ENCODE measurements at places on chromosomes 4 and X. TPM values are rescaled to one million over a fixed set of nuclear protein-coding genes. Genes with fewer than 3 reads are reported as not detected.

PRRG3 gene
- not detected for total RNA-seq

IL1RAPL1 gene
- not detected for total RNA-seq

DNA sequence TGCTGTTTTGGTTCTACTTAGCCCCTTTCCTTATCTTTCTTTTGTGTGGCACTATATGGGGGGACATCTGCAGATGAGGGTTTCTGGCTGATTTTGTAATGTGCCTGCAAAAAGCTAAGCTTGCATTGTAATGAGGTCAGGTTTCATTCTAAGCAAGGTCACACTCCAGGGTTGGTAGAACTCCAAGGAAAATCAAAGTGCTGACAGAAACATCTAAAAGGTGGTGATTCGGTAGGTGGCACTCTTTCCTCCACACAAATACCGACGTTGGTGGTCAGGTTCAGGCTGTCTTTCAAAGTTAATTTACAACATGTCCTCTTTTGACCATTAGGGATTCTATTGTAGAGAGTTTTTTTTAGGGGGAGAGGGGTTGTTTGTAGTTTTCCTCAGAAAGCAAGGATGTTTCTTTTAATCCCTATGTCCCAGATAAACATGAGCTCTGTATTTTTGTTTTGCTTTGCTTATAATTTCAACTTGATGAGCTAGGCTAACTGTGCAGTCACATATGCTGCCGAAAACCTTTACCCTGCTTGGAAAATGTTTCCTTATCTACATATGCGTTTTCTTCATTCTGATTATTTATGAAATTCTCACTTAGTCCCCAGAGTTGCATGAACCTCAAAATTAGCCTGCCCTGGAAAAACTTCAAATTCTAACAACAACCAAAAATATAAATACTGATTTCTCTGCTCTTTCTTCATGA lies 434.2 kb downstream of the PPARGC1A start:
- DNase-seq: no peak

LARP1B gene
- 25.0 TPM for total RNA-seq

NDST4 gene
- total RNA-seq: not detected

DNA sequence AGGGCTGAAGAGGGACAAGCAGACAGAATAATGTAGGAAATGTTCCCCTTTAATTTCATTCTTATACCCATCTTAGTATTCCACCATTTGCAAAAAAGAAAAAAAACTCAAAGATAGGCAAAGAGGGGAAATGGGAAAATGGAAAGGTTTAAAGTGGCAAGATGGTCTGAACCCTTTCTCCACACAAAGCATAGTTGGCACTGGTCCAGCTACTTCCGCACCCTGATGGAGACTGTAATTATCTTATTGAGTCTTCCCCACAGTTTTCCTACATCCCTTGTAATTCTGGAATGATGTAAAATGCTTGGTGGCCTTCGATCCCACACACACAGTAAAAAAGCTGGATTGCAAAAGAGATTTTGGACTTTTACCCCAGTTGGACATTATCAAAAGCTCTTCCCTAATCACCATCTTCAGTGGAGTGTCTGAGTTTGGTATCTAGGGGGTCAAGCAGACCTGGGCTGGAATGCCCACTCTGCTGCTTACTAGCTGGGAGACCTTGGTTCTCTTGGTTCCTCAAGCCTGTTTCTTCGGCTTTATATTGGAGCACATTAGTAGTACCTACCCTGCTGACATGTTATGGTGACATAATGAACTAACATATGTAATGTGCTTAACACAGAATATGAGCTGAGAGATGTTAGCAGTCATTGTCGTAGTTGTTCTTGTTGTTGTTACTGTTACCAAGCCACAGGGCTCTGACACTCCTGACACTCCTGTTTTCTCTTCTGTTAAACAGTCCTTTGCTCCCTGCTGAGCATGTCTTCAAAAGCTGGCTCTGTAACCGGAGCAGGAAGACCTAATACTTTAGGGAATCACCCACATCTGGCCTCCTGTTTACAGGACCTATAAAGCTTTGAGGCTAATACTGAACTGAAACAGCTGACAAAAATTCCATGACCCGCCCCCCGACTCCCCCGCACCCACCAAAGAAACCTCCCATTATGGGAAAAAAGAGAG lies 4.7 kb downstream of the SRPX2 start:
- DNase-seq: no peak

DNA sequence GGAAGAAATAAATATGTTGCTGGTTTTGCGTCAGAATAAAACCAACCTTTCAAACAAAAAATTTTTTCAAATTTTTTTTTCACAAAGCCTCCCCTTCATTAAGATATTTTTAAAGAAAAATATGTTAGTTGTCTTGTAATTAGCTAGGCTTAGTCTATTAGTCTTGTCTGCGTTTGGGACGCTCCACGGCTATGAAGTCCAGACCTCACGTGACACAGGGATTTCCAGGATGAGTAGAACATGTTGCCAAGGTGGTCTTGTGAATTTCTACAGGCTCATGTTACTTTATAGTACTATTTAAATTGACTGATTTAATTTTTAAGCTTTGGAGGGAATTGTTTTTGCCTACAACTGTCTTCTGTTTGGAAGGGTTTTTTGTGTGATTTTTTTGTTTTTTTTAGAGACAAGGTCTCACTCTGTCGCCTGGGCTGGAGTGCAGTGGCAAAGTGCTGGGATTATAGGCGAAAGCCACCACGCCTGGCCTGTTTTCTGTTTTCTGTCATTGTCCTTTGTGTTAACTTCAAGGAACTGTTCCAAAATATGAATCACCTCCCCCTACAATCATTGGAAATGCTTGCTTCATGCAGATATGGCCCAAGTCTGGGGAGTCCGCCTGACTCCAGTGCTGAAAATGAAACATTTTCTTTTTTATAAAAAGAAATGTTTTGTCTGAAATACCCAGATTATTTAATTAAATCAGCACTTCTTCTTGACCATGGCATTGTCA lies 26.2 kb downstream of the TMEM144 start:
- DNase-seq: no peak

DNA sequence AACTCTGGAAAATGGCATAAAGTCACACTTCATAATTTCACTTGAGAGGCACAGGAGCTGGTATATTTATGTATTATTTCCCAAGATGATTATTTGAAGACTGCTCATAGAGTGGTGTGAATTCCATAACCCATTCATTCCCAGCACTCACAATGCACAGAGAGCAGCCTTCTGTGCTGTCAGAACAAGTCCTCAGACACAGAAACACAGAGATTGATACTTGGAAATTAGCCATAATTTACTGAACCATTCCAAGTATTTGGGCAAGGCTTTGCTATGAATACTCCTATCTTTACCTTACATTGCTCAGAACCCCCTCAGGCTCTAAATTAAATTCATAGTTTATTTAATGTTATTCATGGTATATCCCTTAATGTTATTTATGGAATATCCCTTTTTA lies 53.6 kb downstream of the PABPC4L start:
- DNase-seq: no peak

ASB9 gene
- not detected for total RNA-seq

DNA sequence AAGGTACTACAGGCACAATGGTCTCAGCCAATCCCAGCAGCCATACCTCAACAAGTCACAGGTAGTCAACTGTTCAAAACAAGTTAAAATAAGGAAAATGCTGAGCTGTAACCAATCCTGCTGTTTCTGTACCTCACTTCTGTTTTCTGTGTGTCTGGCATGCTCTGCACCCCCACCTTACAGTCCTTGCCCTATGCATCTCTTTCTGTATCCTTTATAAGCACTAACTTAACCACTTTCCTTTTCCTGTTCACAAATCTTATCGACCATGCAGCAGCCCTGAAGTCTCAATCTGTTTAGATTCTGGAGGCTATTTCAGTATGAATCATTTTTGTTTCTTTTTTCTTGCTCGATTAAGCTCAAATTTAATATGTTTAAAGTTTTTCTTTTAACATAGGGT lies 12.5 kb upstream of the FAM13A start:
- no peak for DNase-seq

- no peak for DNase-seq
Observed at GRCh38 chr4:154344686-154345085, 146.9 kb downstream of the DCHS2 start.
